ENCODE measurements at places on chromosomes 6 and 20. TPM values are rescaled to one million over a fixed set of nuclear protein-coding genes. Genes with fewer than 3 reads are reported as not detected.

IRF4 gene
- 12.1 TPM for total RNA-seq

GMPR gene
- total RNA-seq = 2.3 TPM

MYCT1 gene
- 11.5 TPM for total RNA-seq

IFT52 gene
- total RNA-seq = 33.9 TPM

TRIM31 gene
- total RNA-seq = 0.78 TPM

BPIFB6 gene
- total RNA-seq = not detected

GGTLC1 gene
- total RNA-seq = not detected

TRMT6 gene
- total RNA-seq = 19.1 TPM

FIG4 gene
- 22.7 TPM for total RNA-seq

GRCh38 chr6:31742894-31743293, 3.1 kb downstream of the MSH5 start:
- no peak for DNase-seq

GRCh38 chr20:1171461-1172093, 13.2 kb downstream of the TMEM74B start:
- no peak for DNase-seq

DNA sequence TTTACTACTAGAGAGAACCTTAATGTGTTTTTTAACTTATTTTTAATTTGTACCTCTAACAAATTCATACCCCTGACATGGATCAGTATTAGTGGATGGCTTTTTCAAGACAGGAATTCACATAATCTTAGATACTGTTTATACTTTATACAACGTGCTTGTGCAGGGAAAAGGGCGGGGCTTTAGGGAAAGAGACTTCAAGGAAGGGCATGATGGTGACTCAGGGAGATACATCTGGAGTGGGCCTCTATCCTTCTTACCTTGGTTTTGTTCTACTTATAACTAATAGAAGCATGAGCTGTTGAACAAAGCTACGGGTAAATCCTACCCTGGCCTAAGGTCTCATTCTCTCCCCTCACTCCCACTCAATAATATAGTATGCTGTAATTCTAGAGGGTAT, 160.8 kb downstream of the C6orf58 start:
- DNase-seq = no peak

GRCh38 chr6:10521104-10521808, at the start of gene GCNT2:
Gene GCNT2 (plus strand): TSS chr6:10521351. CDS start chr6:10528912, 7,561 bp downstream.
- DNase-seq = no peak

- no peak for DNase-seq
Measured at GRCh38 chr6:18613319-18613925, 226.3 kb downstream of the RNF144B start.

DNA sequence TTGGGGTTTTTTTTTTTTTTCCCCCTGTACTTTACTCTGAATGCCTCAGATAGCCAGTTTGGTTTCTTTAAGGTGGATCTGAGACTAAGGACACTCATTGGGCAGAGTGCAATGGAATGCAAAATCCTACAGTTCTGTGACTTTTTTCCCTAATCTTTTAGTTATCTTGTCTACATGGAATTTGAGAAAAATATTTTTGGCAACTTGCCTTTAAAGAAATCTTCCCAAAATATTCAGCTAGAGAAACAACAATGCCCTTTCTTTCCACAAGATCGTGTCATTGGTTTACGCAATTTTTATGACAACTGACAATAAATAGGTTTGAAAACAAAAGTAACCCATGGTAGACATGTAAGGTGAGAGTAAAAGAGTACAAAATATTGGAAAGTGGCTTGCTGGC, 171.7 kb upstream of the LAMP5 start:
- no peak for DNase-seq

DNA sequence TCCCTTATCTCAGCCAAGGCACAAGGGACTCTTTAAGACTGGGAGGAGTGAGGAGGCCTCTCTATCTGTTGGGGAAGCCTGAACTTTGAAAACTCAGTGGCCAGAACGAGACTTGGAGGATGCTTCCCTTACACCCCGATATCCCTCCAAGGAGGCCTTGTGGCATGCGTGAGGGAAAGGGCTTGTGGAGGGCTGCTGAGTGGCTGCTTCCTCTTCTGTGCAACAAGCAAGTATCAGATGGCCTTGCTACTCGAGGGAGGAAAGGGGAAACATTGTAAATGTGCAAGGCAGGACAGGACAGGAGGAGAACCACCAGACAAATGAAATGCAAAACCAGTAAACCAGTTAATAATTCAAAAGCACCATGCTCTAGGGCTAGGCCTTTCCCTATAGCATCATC, 306.5 kb upstream of the MAP3K7 start:
- no peak for DNase-seq

DNA sequence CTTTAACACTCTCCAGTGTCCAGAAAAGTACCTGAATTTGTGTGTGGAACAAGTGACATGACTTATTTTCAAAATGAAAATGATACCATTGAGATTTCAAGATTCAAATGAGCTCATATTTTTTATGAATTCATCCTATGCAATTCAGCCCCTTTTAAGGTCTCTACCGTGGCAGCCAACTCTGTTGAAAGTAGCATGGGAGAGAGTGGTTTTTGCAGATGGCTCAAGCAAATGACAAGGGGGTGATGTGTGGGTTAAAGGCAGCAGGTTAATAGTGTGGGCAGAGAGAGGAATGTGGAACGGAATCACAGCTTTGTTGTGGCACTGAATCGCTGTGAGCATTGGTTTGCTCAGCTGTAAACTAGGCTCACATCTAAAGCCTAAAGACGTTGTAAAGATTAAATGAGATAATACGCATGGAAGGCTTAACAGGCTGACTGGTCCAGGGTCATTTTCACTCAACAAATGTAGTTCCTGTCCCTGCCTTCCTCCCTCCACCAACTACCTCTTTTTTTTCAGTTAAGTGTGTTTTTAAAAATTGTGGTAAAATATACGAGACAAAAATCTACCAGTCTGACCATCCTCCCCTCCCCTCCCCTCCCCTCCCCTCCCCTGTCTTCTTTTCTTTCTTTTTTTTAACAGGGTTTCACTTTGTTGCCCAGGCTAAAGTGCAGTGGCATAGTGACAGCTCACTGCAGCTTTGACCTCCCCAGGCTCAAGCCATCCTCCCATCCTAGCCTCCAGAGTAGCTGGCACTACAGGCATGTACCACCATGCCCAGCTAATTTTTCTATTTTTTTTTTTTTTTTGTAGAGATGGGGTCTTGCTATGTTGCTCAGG, 114.7 kb upstream of the ZNF217 start:
- DNase-seq = no peak

- DNase-seq = no peak
Measured at GRCh38 chr6:13354331-13355042, 26.1 kb upstream of the TBC1D7 start.

DNA sequence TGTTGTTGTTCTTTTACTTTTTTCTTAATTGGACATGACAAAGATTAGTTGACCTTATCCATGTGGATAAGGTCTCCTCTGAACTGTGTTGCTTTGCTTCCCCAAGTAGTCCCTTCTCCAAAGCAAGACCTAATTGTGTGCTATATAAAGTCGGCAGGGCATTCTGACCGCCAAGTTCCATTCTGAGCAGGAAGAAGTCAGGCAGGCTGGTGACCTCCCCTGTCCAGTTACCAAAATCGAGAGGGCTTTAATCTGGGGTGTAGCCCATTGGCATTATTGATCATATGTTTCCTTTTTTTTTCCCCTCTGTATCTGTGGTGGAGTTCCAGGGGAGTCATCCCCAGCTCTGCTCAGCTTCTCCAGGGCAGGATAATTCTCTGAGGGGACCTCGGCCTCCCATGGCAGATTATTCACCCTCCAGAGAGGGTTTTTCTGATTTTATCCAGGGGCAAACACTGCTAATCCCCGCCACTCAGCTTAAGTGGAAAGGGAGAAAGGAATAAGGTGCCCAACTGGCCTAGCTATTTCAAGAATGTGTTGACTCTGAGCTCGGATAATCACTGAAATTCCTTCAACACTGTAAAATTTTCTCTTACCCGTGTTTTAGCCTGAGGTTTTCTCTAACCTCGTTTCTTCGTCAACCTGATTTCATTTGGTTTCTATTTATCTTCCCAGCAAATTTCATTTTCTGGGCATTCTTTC, 71.8 kb upstream of the L3MBTL3 start:
- no peak for DNase-seq

GRCh38 chr6:150579611-150580010, 20.1 kb upstream of the PLEKHG1 start:
- DNase-seq = no peak

DNA sequence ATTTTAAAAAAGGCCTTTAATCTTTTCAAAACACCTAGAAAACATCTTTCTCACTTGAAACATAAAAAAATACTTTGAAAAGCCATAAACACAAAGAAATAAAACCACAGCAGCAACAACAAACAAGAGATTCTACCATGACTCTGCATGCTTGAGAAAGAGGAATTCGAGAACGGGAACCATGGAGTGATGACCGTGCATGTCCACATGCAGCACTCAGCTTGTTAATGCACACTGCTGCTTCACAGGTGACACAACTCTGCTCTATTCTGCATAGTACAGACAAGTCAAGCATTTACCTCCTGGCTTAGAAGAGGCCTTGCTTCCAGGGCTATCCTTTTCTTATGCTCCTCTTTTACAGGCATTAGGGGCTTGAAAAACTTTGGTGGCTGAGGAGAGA, 64.9 kb upstream of the NUP153 start:
- no peak for DNase-seq

GRCh38 chr6:108497883-108498282, 62.8 kb upstream of the FOXO3 start:
- DNase-seq = no peak

- peak; percentile 87 for DNase-seq
Measured at GRCh38 chr6:26196846-26197635, 109.8 kb downstream of the HFE start.

DNA sequence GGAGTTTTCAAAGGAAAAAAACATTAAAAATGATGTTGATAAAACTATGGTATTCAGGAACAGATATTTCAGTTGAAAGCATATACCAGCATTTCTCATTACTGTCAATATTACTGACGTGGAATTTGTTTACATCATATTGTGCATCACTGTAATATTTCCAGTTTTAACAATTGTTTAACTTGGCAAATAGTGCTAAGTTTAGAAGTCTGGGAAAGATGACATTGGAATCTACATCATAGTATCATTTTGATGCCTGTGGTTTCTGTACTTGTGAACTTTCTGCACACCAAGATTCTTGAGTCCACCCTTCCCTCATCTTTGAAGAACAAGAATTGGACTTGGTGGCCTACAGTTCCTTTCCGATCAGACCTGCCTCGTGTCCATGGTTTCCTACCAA, 98.1 kb downstream of the RALGAPA2 start:
- DNase-seq = no peak

GRCh38 chr6:127466416-127466815, 7.2 kb upstream of the KIAA0408 start:
- no peak for DNase-seq

DNA sequence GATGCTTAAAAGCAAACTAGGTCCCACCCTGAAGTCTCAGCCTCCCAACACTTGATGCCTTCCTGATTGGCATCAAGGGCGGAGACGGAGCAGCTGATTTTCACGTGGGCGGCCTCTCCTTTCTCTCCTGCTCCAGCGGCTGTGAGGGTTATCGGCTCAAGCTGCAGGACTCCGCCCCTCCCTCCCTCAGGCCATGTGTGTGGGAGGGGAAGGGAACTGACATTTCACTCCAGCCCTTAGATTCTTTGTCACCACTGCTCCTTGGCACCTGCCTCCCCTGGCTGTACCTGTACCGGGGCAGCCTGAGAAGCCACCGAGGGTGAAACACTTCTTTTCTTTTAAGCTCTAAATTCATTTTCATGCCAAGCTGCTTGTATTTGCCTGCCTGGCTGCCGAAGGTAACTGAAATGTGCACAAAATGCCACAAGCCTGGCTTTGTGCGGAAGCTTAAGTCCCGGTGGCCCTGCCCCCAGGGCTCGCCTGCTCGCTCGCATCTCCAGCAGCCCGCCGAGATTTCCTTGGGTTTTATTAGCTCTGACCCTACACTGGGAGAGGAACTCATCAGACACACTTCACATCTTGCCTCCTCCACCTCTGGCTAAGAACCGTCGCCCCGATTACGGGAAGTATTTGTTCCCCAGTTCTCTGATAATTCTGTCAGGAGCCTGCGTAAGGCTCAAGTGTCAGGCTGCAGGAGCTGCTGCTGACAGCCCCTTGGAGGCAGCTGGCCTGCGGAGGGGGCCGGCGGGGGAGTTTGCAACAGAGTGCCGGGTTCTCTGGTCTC, 9.6 kb upstream of the CPNE5 start:
- peak; percentile 77 for DNase-seq

Measured in ureter (tissue), 1 donor.